Natural killer cell treated with Interleukin-12 subunit alpha and Interleukin-12 subunit beta and Interleukin-15 and Interleukin-18, amount 100 ng/mL, for 72 hours (primary cell): ENCODE measurements at places on chromosomes 3 and 15. TPM values are rescaled to one million over a fixed set of nuclear protein-coding genes. Genes with fewer than 3 reads are reported as not detected.

- DNase-seq, result no peak
Measured at GRCh38 chr3:46585799-46586693, 19.9 kb upstream of the LRRC2 start.

DNA sequence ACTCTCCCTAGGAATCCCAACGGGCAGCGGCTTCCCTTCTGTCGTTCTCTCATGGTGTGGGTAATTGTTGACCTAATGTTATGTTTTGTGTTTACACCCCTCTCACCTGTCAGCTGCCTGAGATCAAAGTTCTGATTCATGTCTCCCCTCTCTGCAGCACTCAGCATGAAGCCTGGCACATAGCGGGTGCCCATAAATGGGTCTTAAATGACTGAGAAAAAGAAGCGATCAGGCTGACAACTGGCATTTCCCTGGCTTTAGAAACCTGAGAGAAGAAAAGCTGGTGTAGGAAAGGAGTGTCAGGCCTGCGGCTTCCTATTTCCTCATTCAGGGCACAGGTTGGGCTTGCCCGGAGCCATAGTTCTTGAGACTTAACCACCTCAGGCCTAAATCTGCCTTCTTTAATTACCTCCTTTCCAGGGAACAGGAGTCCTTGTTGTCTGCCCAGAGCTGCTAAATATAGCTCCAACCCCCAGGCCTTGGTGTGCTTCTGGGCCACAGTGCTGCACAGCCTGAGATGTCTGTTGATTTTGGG lies 31.8 kb downstream of the LPP start:
- no peak for DNase-seq

GOLGA8M gene
- total RNA-seq, result 33.1 TPM

PPM1L gene
- total RNA-seq, result 15.2 TPM

DNA sequence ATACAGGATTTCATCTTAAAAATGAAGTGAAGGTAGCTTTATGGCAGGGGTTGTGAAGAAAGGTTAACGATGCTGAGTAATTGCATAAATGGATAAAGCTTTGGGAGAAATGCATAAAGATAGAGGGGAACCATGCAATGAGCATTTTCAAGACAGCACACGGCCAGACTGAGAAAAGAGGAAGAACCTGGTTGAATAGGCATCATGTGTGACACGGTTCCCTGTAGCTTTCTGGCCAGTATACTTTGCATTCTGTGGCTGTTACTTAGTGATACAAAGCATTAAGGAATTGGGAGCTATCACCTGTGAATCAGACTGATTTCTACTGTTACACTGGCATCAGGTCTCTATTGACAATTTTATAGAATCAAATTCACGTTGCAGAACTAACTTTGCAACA lies 33.3 kb downstream of the NR2C2 start:
- no peak for DNase-seq
